ENCODE measurements at places on chromosomes 1 and 21.

GRCh38 chr1:205915354-205915990 lies 27.8 kb downstream of the SLC26A9 start:
- no peak for DNase-seq

GRCh38 chr1:167862432-167863076 lies 51.4 kb downstream of the ADCY10 start:
- DNase-seq, result no peak

GRCh38 chr1:24178407-24178806 lies 8.7 kb downstream of the IFNLR1 start:
- no peak for DNase-seq

GRCh38 chr1:237119091-237119490 lies 77.1 kb downstream of the RYR2 start:
- no peak for DNase-seq

DNA sequence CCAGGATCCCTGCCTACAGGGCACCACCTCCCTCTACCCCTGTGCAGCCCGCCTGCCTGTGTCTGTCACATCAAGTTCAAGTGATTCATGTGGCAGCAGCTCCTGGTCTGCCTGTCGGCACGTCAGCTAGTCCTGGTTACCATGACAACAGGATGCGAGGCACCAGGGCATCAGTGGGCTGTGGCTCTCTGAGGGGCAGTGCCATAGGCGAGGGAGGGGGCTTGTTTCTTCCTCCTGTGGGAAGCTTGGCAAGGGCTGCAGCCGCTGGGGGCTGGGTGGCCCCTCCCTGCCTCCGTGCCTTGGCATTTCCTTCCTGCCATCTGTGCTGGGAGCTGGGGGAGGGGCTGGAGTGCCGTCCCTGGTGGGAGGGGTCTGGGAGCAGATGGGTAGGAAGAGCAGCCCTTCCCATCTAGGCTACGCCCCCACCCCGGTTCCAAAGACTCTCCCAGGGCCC lies 43.1 kb downstream of the FOXO6 start:
- no peak for DNase-seq

- DNase-seq, result no peak
These were observed 53.0 kb downstream of the HMCN1 start for GRCh38 chr1:185787238-185787637.

- DNase-seq, result no peak
These were observed 38.6 kb upstream of the COL6A1 start for GRCh38 chr21:45942755-45943629.

GRCh38 chr1:47950471-47950870 lies 46.7 kb downstream of the TRABD2B start:
- DNase-seq, result no peak

DNA sequence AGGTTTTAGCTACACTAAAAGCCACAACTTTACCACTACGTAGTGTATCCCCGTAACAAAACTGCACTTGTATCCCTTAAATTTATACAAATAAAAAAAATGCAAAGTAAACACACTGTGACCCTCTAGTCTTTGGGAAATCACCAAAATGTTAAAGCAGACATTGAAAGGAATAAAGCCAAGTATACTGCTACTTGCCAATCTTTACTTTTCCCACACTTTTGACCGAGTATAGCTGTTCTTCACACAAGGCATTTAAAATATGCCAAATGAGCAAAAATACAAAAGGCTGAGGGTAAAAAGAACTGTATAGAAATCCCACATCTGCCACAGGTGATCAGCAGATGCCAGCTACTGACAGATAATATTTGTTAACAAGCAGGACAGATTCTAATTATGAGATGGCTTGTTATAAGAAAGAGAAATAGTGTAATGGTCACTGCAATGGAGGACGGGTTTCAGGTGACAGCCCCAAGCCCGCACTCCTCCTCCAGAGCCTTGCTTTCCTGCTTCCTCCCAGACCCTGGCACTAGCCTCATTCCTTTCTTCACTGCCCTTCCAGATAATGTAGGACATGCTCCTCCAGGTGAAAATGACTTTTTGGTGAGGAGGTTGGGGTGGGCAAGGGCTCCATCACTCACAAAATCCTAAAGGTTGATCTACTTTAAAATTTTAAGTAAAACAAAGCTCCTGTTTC lies 18.1 kb downstream of the KCNT2 start:
- DNase-seq, result no peak

DNA sequence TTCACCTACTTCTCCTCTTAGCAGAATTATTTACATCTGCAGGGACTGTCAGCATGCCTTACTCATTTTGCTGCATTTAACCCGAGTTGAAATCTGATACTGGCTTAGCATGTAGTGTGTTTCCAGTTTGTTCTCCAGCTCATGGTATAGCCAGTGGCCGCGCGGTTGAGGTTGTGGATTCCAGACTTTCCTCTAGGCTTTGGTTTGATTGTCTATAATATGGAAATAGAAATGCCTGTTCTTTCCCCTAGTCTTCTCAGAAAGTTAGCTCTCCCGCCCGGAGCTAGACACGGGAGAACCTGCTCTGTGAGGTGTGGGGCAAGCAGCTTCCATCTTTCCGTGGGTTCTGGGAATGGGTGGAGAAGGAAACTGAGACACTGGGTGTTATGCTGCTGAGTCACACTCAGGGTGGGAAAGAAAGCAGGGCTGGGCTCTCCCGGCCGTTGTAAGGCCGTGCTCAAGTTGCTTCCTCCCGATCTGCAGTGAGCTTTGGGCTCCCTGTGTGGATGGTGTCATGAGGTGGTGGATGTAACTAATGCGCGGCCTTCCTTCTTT lies 206.8 kb upstream of the TMEM51 start:
- DNase-seq, result no peak

- DNase-seq, result no peak
These were observed 357.9 kb upstream of the USP24 start for GRCh38 chr1:55572878-55573734.

DNA sequence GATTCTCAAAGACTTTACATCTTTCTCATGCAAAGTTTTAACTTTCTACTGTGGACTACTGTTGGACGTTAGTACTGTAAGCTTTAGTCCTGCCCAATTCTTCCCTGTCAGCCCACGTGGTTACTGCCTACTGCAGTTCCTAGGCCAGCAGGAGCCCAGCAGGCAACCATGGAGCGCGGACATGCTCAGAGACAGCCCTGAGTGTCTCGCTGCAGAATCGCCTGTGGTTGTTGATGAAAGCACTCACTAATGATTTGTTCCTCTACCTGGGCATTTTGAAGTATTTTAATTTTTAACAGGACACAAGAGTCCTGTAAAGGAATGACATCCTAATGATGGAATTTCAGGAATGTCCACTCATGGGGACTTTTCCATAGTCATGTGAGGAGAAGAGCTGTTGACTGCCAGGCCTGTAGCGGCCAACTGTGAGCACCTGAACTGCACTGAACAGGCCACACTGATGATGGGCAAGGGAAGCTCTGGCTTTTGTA lies 44.1 kb downstream of the PGBD5 start:
- no peak for DNase-seq

DNA sequence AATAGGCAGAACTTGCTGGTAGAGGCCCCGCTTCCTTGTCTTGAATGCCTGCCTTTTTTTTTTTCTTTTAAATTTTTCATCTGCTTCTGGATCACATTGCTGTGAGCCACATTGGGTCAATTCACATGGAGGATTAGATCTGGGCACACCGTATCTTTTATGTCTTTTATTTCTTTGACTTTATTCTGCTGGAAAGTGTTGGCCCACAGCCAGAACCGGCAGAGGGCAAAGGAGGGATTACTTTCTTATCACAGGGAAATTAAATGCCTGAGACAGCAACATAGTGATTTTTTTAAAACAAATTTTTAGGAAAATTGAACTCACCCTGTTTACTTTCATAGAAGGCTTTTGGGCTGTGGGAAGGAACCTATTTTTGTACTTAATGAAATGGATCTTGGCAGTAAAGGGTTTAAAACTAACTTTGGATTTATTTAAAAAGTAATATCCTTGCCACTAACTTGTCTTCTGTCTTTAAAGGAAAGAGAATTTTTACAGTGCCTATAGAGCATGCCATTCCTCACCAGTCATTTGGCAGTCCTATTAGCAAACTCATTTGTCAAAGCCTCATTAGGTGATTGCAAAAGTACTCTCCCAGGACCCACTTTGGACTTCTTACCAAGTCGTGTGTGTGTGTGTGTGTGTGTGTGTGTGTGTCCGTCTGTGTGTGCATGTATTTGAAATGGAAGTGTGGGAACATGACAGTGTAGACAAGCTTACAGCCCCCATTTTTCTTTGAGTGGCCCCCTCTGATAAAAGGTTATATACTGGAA lies 68.4 kb downstream of the ST6GALNAC3 start:
- DNase-seq, result no peak

DNA sequence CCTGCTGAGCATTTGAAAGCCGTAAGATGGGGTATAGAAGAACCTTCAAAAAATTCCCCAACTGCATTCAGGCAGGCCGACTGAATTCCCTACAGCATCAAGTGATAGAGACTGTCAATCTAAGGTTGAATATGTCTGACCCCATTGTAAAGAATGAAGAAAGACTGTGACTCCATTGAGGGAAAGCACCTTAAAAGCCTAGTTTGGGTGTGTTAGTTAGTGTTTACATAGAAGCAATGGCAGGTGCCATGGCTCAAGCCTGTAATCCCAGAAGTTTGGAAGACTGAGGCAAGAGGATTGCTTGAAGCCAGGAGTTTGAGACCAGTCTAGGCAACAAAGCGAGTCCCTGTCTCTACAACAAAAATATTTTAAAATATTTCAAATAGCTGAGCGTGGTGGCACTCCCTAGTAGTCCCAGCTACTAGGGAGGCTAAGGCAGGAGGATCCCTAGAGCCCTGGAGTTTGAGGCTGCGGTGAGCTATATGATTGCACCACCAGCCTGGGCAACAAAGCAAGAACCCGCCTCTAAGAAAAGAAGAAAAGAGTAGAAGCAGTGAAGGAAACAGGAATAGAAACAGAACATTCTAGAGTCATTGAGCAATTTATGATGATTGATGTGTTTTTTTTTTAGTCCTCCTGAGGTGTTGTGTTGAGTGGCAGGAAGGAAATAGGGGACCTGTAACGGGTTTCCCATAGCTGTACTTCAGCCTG lies 15.4 kb downstream of the POLR3GL start:
- no peak for DNase-seq

DNA sequence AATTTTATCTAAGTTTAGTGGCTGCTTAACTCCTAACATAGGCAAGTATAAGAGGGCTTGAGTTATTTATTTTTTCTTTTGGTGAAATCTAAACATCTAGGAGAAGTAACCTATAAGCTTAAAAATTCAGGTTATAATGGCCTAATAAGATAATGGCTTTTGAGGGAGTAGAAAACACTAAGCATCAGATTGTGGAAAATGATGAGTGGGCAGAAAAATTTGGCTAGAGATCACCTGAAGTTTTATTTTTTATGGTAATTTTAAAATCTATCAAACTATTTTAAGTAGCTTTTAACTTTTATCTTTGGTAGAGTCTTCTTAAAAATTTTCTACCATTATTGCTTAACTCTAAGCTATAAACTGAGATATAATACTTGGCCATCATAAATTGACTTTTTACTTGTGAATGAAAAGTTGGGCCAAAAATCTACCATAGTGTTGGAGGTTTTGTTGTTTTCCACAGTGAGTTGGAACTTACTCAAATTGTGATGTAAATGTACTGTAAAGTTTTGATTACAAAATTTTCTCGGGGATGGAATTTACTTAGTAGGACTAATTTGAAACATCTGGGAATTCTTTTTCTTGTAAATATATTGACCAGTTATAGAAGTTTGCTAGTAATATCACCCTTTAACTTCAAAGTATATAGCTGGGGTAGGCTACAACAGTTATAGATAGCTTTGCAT lies 63.9 kb downstream of the USP25 start:
- DNase-seq, result no peak

DNA sequence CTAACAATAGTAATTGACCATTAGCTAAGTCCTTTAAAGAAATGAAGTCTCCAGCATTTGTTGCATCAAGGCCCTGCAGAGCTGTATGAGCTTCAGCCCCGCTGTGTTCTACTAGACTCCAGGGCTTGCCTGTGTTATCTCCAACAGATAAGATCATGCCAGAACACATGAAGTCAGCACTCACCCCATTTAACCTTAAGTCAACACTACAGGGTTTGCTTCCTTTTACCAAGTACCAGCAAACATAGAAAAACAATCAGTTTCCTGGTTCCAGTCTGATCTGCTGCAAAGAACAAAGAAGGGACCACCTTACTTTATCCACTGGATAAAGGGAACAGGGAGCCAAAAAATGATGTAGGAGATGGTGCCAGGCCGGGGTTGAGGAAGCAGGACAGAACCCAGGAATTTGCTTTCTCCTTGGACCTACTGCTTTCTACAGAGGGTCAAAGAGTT lies 41.3 kb upstream of the ENAH start:
- no peak for DNase-seq

- DNase-seq, result no peak
These were observed 66.2 kb upstream of the NHLH2 start for GRCh38 chr1:115907092-115907491.

DNA sequence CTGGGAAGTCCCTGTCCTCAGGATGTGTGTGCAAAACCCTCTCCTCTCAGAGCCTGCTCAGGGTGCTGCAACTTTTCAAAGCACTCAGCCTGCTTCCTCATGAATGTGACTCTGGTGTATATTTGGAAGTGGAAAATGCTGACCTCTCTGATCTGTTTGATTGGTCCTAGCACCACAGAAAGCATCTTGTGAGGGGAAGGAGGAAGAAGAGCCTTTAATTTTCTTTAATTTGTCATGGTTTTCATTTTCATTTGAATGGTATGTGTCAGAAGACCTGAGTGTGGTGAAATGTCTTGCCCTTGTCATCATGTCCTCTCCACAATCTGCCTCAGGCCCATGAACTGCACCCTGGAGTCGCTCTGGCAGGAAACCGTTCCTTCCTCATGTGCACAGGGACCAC lies 383.5 kb downstream of the NTNG1 start:
- DNase-seq, result no peak

DNA sequence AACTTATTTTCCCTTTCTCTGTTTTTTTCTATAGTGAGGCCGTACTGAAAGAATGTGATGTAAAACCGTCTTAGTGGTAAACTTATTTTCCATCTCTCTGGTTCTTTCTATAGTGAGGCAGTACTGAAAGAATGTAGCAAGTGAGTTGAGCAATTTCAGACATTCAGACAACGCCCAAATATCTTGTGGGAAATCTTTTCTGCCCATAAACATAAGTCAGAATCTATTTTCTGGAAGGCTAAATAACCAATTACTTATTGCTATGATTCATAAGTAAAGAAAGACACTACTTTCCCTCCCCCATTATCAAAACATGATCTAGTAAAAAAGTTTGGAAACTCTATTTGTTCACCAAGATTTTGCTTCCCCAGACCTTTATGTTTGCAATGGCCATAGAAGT lies 18.8 kb upstream of the SCCPDH start:
- no peak for DNase-seq

DNA sequence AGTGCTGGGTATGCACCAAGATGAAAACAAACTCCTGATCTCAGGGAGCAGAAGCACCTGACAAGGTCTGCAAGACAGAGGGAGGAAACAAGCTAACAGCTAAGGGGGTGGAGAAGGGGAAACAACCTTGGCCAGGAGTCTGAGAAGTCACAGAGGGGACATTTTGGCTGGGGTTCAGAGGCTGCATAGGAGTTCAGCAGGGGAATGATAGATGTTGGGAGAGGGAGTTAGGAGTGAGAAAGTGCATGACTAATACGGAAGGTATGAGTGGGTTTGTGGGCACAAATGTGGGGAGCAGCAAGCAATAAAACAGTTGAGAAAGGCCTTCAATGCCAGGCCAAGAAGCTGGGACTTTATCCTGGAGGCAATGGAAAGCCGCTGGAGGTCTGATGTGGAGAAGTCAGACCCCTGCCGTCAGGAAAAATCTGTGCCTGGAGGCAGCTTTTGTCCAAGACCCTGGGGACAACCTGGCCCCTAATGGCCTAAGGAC lies 16.4 kb downstream of the EPHA2 start:
- no peak for DNase-seq

GRCh38 chr1:94627771-94628498 lies 86.4 kb upstream of the F3 start:
- no peak for DNase-seq

- no peak for DNase-seq
These were observed 283.9 kb downstream of the DPYD start for GRCh38 chr1:97636941-97637340.
